ENCODE measurements at places on chromosomes 16 and 17.
A peak's percentile ranks its signal among the peaks of the same experiment; 100 is the strongest.

GRCh38 chr17:80616705-80617104 lies 72.1 kb downstream of the RPTOR start:
- no peak for DNase-seq

DNA sequence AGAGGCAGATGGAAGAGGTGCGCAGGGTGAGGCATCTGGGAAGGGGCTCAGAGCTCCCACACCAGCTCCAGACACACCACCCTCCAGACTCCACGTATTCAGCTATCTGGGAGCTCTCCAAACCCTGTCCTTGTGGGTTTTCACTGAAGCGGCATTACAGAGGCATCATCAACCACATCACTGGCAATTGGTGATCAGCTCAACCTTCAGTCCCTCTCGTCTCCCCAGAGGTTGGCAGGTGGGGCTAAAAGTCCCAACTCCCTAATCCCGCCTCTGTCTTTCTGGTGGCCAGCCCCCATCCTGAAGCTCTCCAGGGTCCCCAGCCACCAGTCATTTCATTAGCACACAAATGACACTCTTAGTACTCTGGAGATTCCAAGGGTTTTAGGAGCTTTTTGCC lies 123.9 kb downstream of the KCNJ12 start:
- peak; percentile 52 for DNase-seq

DNA sequence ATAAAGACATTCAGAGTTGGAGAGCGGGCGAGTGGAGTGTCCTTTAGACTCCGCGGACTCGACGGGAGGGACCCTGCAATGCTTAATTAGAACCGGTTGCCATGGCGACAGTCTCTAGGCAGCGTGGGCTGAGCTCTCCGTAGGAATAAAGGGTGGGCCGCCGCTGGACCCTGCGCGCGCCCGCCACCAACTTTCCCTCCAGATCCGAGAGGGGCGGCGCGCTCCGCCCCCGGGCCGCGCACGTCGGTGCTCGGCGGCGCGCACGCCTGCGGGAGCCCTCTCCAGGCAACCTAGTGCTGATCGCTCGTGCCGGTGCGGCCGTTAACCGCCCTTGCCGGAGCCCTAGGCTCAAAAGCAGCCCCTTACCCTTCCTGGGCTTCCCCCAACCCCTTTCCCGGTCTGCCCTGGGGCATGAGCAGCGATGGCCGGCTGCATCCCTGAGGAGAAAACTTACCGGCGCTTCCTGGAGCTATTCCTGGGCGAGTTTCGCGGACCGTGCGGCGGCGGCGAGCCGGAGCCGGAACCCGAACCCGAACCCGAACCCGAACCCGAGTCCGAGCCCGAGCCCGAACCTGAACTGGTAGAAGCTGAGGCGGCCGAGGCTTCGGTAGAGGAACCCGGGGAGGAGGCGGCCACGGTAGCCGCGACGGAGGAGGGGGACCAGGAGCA lies at the start of gene PPM1E:
Gene PPM1E, plus strand, starts transcription at position 278 of the 669 bp plus-strand sequence.
- DNase-seq, result no peak

DNA sequence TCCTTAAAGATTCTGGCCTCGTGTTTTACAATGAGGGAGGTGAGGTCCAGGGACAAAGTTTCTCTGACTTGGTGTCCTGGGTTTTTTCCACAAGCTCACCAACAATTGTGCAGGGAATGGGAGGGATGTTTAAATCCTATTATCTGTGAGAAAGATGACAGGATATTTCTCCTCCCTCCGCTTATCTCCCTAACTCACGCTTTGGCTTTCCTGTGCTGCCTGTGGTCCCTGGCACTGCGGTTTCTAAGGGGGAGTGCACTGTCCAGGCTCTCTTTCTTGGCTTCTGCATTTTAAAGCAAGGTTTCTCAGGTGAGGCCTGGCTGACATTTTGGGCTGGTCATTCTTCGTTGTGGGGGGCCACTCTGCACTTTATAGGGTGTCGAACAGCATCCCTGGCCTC lies 16.4 kb downstream of the GGA3 start:
- no peak for DNase-seq

DNA sequence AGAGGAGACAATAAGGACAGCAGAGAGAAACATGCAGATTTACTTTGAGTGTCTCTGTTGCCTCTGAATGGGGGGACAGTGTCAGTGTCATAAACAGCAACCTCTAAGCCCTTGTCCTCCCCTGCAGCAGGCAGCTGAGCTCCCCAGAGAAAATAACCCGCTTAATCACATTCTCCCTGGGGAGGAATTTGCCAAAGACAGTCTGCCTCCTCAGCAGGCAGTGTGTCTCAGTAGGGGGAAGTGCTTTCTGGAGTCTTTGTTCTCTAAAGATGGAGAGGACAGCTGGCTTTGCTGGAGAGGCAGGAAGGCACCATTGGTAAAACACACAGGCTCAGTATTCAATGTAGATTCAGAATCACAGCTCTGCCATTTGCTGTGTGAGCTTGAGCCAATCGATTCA lies 16.1 kb downstream of the TEKT5 start:
- DNase-seq, result peak; percentile 25

GRCh38 chr17:4154201-4154600 lies 11.2 kb downstream of the CYB5D2 start:
- no peak for DNase-seq

GRCh38 chr17:71558901-71559300 lies 561.9 kb upstream of the SOX9 start:
- no peak for DNase-seq

DNA sequence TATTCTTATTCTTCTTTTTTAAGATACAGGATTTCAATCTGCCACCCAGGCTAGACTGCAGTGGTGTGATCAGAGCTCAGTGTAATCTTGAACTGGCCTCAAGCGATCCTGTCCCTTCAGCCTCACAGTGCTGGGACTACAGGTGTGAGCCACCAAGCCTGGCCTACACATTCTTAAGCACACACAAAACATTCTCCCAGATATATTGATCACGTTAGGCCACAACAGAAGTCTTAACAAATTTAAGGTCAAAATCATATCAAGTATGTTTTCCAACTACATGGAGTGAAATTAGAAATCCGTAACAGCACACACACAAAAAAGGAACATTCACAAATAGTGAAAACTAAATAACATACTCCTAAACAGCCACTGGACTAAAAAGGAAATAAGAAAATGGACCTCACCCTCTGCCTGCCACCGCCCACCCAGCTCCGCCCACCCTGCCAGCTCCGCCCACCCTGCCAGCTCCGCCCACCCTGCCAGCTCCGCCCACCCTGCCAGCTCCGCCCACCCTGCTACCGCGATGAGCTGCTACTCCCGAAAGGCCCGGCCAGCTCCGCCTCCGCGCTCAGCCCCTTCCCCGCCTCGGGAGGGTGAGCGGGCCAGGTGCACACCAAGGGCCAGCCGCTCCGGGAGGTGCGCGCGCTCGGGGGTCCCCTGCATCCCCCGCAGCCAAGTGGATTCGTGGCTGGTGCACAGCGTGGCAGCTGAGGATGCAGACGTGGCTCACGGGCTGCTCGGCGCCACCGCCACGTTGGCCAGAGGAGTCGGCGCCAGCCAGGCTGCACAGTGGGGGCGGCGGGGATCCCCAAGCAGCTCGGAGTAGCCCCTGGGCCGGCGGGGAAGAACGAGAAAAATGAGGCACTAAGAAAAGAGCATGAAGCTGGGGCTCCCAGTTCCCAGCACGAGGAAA lies 41.2 kb downstream of the C16orf87 start:
- no peak for DNase-seq

DNA sequence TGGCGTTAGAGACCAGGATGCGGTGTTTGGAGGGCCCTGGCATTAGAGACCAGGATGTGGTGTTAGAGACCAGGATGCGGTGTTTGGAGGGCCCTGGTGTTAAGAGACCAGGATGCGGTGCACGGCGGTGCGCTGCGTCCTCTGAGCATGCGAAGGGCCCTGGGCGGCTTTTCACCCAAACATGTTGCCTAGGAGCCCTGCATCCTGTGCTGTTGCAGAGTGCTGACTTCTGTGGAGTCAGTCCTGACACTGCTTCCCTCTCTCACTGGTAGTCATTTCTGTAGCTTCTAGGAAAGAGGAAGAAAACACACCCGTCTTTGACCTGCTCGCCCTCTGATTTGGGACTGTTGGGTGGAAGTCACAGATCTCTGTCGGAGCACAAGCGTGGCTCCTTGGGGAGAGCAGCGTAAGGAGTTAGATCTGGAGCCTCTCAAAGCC lies 141.2 kb downstream of the LAT start:
- DNase-seq, result no peak

- no peak for DNase-seq
Measured at GRCh38 chr17:75765981-75766380, 989 bp upstream of the GALK1 start.

DNA sequence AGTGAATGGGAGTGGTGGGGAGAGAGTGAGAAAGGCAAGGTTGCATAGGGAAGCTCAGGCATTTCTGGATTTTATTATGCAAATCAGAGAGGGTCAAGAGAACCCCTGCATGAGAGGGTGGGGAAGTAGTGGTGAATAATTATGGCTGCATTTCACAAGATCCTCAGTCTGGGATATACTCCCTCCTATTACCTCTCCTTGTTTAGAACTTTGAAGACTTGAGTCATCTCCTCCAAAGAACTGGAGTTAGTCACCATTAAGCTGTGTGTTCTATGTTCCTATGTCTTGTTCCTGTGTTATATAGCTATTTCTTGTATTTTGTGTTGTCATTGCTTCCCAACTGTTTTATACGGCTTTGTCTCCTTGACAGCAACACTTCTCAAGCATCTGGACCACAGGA lies 18.4 kb downstream of the SOX9 start:
- DNase-seq, result no peak
